T-cell (primary cell): ENCODE measurements at places on chromosomes 3 and 15.

DNA sequence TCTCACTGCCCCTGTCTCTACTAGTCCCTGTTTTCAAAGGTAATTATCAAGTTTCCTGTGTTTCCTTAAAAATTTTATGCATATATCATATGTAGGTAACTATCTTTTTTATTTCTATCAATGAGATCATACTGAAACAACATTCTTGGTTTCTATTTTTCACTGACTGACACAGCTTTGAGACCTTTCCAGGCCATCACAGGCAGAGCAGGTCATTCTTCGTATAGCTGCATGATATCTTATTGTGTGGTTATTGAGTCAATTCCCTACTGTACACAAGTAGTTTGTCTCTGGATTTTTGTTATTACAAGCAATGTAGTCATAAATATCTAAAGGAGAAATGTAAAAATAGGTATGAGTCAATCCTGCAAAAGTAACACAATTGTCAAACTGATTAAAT, 169.6 kb downstream of the CFAP20DC start:
- DNase-seq, result no peak

- DNase-seq, result no peak
Measured at GRCh38 chr3:129608087-129608935, 1.8 kb upstream of the PLXND1 start.

DNA sequence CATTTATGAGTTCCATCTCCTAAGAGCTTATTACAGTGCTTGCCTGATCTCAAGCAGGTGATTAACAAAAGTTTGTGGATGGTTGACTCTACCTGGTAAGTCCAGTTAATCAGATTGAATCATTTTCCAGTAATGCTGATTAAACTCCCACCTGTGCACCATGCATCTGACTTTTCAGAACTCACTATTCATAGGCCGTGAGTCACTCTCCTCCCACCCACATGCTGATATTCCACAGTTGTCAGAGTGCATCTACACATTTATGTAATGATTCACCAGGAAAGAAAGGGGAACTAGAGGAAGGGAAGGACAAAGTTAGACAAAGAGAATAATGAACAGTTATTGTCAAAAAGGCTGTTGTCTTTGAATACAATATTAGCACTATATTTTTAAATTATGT, 106.2 kb upstream of the UBE3A start:
- no peak for DNase-seq

DNA sequence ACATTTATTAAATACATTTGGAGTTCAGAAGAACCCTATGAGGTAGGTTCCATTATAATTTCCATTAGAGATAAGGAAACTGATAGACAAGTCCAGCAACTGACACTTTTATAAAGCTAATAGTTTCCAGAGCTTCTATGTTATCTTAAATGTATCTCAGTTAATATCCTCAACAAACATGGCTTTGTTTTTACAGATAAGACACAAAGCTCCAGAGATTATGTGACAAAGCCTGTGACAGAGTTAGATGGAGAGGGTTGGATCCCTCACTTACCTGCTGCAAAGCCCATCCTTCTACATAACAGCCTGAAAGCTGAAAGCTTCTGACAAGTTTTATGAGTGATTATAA, 473 bp upstream of the COMMD2 start:
- no peak for DNase-seq

- DNase-seq, result no peak
Measured at GRCh38 chr3:81920816-81921215, 159.4 kb upstream of the GBE1 start.

- DNase-seq, result no peak
Measured at GRCh38 chr3:116140100-116140689, 305.1 kb downstream of the LSAMP start.

- no peak for DNase-seq
Measured at GRCh38 chr3:43882976-43883680, 192.4 kb downstream of the ABHD5 start.

DNA sequence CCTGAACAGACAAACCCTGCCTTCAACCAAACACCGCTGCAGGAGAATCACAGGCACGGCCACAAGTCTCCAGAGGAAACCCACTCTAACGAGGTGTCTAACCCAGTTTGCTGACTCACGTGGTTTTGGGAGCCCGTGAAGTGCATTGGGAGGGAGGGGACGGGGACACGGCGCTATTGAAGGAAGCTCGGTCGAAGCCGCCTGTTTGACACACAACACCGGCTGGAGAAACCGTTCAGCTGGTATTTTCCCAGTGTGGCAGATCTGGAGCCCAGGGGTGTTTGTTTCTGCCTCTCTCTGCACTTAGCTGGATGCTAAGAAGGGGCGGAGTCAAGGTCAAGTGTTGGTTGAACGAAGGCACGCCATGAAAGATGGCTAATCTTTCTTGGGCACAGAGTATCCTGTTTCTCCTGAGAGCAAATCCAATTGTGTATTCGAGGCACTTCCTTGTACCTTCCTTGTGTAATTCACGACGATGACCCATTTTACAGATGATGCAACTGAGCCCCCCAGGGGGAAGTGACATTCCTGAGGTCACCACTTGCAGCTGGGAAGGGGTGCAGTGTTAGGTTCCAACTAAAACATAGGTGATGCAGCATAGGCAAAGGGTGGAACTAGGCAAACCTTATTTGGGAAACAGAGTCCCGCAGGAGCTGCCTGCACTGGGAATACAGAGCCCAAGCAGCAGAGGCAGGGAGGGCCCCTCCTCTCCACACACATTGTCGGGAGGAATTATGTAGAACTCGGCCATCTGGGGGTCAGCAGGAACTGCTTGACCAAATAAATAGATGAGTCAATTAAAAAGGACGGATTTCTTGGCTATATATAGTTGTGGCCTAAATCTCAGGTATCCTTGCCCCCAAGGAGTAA, 22.5 kb downstream of the SLC6A6 start:
- DNase-seq, result peak; percentile 52

- DNase-seq, result no peak
Measured at GRCh38 chr3:128033102-128033501, 19.1 kb upstream of the SEC61A1 start.

DNA sequence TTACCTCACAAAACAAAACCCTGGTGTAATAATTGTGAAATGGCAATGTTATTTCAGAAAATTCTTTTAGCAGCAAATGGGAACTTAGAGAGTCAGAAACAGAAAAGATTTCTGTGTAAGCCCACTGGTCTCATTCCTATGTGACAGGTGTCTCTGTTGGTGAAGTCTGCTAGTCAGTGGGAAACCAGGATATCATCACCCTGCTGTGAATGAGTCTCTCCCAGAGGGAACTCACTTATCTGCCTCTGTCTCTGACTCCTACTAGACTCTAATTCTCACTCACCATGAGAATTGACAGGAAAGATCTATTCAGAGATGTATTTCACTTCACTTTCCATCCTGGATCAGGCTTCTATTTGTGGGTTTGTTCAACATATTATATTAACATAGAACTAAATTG, 266.0 kb downstream of the EPHA3 start:
- DNase-seq, result no peak

GRCh38 chr15:67719330-67719959, 105.9 kb upstream of the SKOR1 start:
- DNase-seq, result no peak

DNA sequence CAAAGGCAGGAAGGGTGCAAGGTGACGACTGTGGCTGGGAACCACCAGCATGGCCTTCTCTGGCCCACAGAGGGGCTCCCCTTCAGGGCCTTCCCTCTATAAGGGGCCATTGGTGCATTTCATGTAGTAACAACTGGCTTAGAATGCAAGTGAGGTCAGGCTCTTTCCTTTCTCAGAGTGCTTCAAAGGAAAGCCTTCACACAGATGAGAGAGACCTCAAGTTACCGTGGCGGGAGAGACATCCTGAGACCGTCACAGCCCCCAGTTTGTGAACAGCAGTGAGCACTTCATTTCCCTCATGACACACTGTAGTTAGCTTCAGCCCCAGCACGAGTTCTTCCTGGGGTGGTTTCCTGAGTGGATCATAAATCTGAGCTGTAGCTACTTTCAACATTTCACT, 96.6 kb upstream of the LIMD1 start:
- peak; percentile 70 for DNase-seq

DNA sequence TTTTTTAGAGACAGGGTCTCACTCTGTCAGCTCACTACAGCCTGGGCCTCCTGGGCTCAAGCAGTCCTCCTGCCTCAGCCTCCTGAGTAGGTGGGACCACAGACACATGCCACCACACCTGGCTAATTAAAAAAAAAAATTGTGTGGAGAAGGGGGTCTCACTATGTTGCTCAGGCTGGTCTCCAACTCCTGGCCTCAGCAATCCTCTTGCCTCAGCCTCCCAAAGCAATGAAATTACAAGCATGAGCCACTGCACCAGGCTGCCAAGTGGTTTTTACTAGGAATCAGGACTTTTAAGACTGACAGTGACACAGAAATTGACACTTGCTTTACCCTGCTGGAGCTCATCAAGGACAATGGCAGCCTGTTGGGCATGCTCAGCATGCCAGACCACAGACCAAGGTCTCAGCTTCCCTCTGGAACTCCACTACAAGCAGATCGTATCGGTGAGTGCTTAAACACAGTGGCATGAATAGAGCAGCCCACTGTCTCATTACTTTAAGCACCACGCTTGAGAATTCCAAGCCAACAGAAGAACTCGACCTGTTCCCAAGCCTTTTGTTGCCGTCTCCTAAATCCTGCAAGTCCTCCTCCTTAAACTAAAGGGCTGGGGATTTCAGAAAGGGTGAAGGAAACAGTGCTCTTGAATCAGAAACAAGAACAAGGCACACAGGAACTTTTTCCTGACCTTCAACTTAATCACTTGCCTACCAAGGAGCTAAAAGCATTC, 41.4 kb downstream of the EOMES start:
- no peak for DNase-seq

- DNase-seq, result no peak
Measured at GRCh38 chr3:5657106-5657505, 469.6 kb downstream of the EDEM1 start.

DNA sequence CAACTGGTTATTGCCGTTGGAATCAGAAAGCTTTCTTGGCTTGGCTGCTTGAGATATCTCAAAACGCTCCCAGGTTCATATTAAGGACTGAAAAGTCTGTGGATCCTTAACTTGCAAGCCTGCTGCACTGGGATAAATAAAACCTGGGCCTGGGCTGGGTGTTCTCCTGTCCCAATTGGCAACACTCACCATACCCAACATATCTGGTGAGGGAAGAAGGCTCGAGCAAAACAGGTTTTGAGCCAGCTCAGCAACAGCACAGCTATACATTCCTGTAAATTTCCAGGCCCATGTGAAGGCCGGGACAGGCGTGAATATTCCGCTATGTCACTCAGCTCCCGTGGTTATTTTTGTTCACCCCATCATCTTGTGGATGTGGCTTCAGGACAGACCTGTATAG, 169.0 kb upstream of the BCL6 start:
- DNase-seq, result no peak

DNA sequence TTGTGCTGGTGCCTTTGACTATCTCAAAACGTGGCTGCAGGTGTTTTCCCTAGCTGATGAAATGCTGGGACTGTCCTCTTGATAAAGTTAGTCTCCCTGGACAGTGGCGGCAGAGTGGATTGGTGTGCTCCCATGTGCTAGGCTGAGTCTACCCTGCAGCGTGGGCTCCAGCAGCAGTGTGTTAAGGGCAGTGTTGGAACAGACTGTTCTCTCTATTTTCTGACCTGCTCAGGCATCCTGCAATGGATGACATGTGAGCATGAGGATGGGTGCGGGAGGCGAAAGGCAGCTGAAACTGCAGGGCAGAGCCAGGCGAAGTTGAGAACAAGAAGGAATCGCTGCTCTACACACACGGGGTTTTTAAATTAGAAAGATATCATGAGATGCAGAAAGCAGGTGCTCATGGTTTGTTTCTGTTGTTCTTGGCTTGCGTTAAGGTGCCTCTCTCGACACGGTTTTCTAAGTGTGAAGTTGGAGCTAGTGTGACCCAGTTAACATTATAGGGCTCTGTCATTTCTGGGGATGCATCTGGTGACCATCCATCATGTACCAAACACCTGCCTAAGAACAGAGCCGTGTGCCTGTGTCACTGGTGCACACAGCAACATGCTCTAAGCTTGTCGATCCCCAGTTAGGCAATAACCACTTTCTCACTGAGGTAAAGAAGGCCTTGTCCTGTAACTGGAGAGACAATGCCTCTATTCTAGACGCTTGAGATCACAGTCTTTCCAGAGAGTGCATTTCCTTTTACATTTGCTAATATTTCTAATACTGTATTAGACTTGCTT, 44.3 kb downstream of the SLCO3A1 start:
- DNase-seq, result no peak

GRCh38 chr15:82847703-82848102, 38.3 kb downstream of the WHAMM start:
- DNase-seq, result no peak

DNA sequence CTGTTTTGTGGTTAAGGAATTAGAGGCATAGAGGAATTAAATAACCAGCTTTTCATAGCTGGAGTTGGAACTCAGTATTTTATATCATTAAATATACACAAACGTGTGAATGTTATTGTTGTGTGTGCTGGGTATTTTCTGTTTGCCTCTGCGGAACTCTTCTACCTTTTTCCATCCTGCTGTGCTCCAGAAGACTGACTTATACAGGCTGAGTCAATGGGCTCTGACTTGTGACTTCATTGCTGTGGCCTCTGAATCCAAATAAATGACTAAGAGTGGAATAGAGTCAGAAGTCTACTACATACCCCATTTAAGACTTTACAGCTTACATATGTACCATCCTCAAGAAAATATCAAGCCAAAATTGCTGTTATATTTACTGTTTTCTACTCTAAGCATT, 17.6 kb downstream of the ARIH1 start:
- no peak for DNase-seq

DNA sequence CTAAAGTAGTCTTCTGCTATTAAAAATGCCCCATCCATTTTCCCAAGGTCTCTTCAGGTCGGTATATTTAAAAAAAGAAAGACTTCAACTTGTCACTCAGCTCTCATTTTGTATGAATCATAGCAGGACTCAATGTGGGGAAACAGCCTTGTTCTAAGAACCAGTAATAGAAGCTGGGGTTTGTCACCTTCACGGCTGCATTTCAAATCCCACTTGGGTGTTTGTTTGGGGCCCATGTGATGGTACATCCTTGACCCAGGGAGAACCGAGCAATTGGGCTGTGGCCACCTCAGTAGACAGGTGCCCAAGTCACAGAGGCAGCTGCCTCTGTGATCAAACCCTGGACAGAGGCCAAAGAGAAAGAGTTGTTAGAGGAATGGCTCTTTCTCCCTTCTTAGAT, 70.3 kb upstream of the ARL8B start:
- no peak for DNase-seq

GRCh38 chr3:182713111-182713510, 80.2 kb upstream of the ATP11B start:
- DNase-seq, result no peak

DNA sequence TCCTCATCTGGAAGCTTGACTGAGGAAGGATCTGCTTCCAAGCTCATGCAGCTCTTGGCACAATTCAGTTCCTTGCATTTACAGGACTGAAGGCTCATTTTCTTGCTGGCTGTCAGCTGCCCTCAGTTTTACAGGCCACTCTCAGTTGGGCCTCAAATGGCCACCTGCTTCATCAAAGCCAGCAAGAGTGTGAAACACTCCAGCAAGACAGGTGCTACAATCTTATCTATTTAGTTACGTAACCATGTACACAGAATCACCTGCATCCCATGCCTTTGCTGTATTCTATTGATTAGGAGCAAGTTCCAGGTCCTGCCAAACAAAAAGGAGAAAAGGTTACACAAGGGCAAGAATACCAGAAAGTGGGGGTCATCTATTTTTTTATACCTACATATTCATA, 40.8 kb downstream of the RHCG start:
- no peak for DNase-seq

GRCh38 chr15:80160570-80161156, 7.9 kb downstream of the FAH start:
- DNase-seq, result no peak

- no peak for DNase-seq
Measured at GRCh38 chr15:59223736-59224135, 17.1 kb downstream of the LDHAL6B start.

- DNase-seq, result no peak
Measured at GRCh38 chr3:81734742-81735141, 26.7 kb downstream of the GBE1 start.

GRCh38 chr3:11164607-11165006, 10.3 kb downstream of the HRH1 start:
- no peak for DNase-seq
